HuH-7.5 (cell line): ENCODE measurements at places on chromosomes 5 and 9.
A peak's percentile ranks its signal among the peaks of the same experiment; 100 is the strongest.

DNA sequence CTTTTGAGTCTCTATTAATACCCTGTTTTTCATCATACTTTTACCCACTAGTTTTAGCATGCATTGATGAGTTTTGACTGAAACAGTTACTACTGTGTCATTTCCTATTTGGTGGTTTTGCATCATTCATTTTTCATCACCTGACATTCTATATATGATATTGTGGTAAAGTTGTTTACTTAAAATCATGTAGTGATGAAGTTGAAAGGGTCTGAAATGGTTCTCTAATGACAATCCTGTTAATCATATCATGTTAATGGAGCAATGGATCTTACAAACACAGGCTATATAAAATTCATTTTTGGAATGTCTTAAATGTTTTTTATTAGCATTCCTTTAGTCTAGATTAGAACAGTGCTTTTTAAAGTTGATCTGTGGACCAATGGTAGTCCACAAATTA lies 84.1 kb downstream of the ERBIN start:
- DNase-seq = no peak

- DNase-seq = peak; percentile 10
Measured at GRCh38 chr9:121499177-121499426, 542 bp downstream of the GGTA1 start.

- DNase-seq = no peak
Measured at GRCh38 chr5:103703617-103704016, 141.0 kb upstream of the NUDT12 start.

DNA sequence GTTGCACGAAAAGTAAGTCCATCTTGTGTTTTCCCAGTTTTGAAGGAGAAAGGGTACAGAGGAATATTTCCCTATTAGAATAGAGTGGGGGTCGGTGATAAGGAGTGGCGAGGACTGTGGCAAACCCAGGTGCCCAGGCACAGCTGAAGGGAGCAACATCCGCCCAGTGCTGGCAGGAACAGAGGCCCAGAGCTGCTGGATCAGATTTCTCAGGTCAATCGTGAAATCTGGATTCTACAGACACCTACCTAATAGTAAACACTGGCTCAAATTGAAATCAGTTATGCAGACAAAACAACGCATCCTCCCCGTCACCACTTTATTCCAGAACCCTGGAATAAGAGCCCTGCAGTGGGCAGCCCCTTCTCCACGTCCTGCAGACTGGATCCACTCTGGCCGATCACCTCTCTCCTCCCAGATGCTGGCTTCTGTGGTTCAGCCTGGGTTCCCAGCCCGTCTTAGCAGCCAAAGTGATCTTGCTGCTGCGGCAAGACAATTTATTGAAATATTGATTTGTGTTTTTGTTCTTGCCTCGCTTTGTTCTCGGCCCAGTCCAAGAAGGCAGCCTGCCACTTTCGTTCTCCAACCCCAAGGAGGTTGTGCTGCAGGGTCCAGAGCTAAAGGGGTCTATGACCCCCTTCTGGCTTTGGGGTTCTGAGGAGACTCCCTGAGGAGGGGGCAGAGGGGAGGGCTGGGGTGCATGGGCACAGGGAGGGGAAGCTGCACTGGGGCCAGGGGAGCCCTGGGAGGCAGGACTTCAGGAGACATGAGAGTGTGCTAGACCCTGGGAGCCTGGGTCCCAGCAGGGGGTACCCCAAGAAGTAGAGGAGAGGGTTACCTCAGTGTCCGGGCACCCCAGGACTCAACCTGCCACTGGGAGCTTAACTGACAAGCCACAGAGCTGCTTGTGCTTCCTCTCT lies 103.3 kb downstream of the ZNF354C start:
- no peak for DNase-seq
